ENCODE measurements at places on chromosomes 3 and 15. TPM values are rescaled to one million over a fixed set of nuclear protein-coding genes. Genes with fewer than 3 reads are reported as not detected.

PLXNB1 gene
- 257 TPM for total RNA-seq

LIPC gene
- 0.58 TPM for total RNA-seq

SLITRK3 gene
- 0.26 TPM for total RNA-seq

EFCC1 gene
- total RNA-seq: 25.1 TPM
